ENCODE measurements at places on chromosomes 7 and 10.

GRCh38 chr7:36735172-36735571 lies 10.9 kb upstream of the AOAH start:
- DNase-seq: no peak

- DNase-seq: no peak
These were observed 24.8 kb upstream of the FAM171A1 start for GRCh38 chr10:15395935-15396334.

DNA sequence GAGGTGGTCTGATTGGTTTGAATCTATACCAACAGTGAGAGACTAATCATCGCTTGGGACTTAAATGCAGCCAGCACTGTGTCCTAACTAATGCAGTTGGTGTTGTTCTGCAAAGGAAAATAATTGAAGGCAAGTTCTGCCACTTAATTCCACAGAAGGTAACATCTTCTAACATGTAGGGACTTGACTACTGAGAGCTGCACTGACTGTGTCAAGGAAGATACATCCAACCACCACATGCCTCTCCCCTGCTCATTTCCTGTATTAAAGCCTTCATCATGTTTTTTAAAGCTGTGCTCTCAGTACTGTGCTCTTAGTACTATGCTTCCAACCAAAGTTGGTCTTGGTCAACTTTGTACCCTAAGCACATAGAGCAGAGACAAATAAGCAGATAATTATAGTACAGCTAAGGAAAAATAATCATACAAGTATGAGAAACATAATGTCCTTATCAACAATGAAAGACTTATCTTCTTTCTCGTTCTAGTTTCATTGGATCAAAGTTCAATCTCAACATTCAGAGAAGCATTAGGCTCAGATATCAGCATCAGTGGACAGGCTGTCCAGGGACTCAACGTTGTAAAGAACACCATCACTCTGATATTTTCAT lies 2.8 kb upstream of the CYP3A4 start:
- no peak for DNase-seq

DNA sequence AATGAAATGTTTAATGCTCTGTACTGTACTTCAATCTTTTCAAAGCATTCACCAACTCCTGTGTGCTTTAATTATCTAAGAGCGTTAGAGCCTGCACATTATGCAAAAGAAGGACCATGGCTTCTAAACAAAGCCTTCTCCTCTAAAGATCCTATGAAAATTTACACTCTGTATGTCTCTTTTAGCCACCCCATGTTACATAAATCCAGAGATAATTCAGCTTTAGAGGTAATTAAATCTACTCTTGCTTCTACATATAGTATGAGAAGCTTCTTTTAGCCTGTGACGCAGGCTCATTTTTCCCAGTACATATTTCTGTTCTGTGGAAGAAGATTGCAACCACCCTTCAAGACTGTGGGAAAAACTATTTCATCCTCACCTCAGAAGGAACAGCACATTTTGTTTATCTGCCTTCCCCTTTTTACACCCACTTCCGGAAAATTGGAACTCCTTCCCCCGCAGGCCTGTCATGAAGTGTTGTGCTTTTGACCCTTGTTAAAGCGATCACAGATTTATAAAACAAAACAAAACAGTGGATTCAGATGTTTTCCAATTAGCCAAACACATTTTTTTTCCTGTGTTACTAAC lies 8.1 kb upstream of the TAS2R16 start:
- DNase-seq: no peak

DNA sequence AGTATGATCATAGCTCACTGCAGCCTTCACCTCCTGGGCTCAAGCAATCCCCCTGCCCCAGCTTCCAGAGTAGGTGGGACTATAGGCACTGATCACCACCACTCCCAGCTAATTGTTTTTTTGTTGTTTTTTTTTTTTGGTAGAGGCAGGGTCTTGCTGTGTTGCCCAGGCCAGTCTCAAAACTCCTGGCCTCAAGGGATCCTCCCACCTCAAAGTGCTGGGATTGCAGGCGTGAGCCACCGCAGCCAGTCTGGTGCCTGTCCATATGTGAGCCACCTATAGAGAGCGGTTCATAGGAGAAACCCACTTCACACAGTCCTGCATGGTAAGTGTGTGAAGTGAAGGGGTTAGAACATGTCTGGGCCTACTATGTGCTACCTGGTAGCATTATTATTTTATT lies 47.5 kb downstream of the SLC29A4 start:
- DNase-seq: no peak

DNA sequence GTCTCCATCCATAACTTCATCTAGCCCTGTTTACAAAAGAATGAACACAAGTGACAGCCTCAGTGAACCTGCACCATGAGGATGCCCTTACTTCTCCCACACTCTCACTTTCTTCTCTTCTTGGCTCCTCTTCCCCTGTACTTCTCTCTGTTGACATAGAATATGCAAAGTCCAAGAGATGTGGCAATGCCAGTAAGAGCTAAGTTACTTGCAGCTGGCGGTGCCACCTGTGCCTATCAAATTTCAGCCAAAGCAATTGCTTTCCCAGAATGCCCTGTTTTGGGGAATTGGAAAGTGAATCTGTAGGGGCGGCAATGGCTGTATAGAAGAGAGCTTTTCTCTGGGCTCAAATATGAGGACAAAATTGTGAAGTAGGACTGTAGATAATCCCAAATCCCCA lies 557.8 kb downstream of the AUTS2 start:
- no peak for DNase-seq

DNA sequence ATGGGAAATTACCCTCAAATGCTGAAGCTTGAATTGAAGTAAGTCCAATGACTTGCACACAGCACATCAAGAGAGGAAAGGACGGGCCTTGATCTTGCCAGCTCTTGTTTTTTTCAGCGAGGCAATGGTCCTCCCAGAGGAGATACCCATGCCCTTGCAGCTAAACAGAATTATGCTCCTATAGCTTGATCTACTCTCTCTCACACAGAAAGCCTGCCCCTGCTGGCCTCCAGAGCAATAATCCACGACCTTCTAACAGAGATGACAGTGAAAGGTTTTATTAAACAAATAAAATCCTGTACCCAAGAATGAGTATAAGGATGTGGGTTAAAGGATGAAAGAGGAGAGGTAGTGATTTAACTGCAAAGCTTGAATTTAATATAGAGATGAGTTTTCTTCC lies 268.0 kb downstream of the ADRA2A start:
- no peak for DNase-seq

DNA sequence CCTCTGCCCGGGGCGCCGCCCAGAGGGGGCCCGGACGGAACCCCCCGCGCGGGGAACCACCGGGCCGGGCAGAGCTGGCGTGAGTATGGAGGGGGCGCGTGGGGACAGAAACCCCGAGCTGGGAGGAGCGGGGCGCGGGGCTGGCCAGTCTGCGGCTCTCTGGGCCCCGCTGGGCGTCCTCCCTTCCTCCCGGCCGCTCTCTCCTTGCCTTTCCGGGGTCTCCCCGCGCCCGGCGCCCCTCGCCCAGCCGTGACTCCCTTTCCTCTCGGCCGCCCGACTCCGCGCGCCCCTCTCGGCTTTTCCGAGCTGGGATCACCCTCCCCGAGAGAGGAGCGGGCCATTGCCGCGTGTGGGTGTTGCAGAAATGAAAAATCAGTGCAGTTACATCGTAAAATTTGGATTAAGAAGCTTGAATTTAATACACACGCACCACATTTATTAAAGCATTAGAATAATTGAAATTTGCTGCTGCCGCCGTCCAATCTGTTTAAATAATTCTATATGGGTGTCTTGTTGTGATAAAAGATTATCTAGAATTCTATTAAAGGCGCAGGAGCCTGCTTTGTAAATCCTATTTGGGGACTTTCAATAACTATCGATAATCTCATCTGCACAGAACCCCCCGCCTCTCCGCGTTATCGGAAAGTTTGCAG lies 9.1 kb downstream of the UNCX start:
- no peak for DNase-seq

GRCh38 chr7:1741751-1742554 lies 71.9 kb downstream of the ELFN1 start:
- no peak for DNase-seq

GRCh38 chr7:138032186-138032585 lies 30.3 kb upstream of the CREB3L2 start:
- DNase-seq: no peak

DNA sequence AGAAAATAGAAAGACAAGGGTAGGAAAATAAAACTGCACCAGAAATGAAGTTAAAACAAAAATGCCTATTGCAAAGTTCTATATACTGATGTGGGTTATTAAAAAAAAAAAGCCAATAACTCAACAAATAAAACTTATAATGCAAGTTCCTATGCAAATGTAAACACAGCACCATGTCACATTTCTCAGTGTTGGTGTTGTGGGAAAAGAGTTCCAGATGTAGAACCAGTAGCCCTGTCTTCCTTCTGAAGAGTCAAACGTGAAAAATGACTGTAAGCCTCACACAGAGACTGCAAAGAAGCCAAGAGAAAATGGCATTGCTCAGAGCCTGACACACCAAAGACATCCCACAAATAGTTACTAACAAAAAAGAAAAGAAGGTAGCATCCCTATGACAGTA lies 10.1 kb downstream of the PON2 start:
- no peak for DNase-seq

GRCh38 chr10:106836933-106837663 lies 327.4 kb downstream of the SORCS1 start:
- DNase-seq: no peak
